CD4-positive, alpha-beta T cell treated with Interleukin-6 at 100 ng/mL for 8 hours (primary cell): ENCODE measurements at places on chromosomes 1 and 21.

DNA sequence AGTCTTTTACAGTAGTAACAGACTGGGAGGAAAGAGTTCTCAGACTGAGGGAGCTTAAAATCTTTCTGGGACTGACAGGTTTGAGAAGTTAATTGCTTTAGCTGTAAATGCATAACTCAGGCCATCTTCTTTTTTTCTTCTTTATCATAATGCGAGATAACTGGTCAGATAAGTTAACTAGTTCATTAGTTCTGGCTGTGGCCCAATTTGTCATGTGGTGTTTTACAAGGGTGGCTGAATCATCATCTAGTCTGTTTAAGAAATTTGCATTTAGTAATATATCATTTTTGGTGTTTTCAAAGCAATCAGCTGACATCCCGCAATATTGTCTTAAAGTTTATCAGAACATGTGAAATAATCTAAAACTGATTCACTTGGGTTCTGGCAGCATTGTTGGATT, 14.0 kb downstream of the HSD3B2 start:
- no peak for DNase-seq

DNA sequence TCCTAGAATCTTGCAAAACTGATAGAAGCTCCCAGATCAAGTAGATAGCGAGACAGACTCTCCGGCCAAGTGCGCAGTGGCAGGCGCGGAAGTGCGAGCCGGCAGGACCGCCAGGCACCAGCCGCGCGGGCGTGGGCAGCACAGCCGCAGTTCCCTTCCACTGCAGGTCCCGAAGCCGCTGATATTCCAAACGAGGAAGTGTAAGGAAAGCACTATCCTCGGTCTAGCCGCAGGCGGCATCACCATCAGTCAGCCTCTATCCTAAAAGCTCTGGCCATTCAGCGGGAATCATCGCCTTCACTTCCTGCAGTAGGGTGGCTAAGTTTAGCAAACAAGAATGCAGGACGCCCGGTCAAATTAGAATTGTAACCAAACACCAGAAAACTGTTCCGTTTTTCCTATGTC, 710 bp downstream of the GLRX2 start:
- DNase-seq: no peak

GRCh38 chr1:173113015-173113741, 62.4 kb upstream of the TNFSF18 start:
- no peak for DNase-seq

DNA sequence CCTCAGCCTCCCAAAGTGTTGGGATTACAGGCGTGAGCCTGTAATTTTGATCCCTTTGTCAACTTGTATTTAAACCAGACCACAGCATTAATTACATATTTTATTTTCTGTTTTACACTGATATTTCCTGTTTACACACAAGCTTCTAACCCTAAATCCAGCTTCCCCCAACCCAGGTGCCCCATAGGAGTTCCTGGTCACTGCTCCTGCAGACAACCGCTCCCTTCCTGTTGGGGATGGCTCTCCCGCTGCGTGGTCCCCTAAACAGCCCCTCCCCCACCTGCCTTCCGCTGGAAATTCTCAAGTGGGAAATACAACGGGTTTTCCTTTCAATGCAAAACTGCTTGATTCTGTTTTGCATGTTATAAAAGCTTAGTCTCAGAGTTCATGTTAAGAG, 3.7 kb downstream of the CSTB start:
- DNase-seq: no peak

DNA sequence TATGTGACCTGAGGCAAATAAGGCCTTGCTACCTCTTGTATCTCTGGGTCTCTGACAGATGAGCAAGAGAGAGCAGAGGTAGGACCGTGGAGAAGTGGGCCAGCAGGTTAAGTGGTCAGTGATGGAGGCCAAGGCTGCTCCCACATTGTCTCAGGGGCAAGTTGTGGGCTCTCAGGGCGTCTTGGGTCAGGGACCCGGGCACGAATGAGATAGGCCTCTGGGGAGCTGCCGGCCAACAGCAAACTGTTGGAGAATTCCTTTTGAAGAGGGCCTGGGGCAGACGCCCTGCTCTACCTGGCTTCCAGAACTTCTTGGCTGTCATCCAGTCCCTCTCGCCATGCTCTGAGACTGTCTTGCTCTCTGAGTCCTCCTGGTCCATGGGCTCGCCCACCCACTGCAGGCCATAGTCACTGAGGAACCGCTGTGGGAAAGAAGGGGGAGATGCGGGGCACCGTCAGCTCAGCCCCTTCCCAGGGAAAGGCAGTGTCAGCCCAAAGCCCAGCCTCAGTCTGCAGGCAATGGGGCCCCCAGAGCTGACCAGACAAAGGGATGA, 12.4 kb downstream of the UBXN11 start:
- DNase-seq: no peak

DNA sequence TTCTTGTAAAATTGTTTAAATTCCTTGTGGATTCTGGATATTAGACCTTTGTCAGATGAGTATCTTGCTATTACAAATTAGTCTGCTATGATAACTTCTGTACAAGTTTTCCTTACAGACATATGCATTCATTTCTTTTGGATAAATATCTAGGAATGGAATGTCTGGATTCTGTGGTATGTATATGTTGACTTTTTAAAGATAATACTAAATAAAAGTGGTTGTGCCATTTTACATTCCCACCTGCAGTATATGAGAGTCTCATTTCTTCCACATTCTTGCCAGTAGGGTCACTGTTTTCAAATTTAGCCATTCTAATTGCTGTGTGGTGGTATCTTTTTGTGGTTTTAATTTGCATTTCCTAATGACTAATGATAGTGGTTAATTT, 53.9 kb downstream of the SYDE2 start:
- DNase-seq: no peak
